Nucleus accumbens (tissue), 56 donors: ENCODE measurements at places on chromosomes 5 and 9.

GRCh38 chr5:125551246-125551645 is 804.8 kb upstream of the ZNF608 start:
- no peak for DNase-seq

DNA sequence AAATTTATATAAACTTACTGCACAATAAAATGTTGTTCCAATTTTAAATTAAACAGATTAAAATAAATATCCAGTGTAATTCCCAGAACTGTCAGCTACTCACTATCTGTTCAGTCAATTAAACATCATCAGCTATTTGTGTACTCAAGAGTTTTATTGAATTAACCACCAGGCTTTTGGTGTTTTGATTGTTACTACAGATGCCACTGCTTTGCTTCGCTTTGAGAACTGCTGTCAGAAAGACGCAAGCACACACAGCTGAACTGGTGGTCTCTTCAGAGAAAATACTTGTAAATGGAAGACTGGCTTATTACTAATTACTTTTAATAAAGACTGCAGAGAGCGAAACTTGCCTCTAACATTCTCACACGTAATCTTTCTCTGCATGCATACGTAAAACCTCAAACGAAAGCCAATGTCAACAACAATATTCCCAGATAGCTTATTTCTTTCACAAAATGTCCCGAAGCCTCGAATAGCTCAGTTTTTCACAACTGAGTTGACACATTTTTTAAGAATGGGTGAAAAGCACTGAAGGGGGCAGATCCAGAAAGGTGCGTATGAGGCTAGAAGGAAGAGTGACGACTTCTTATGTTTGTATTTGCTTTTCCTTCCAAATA is 259.6 kb upstream of the RPS23 start:
- DNase-seq: no peak

GRCh38 chr5:79759436-79759835 is 69.8 kb downstream of the CMYA5 start:
- DNase-seq: no peak

GRCh38 chr5:178650214-178650613 is 23.4 kb upstream of the CLK4 start:
- no peak for DNase-seq

GRCh38 chr9:27880635-27881034 is 307.4 kb upstream of the C9orf72 start:
- no peak for DNase-seq

GRCh38 chr9:116760636-116761035 is 73.5 kb downstream of the TRIM32 start:
- peak; percentile 17 for DNase-seq

- no peak for DNase-seq
These were observed 17.4 kb upstream of the ASS1 start for GRCh38 chr9:130427326-130427725.

- DNase-seq: no peak
These were observed 56.3 kb downstream of the ERAP1 start for GRCh38 chr5:96751203-96752169.
